ENCODE measurements at places on chromosomes 5 and 9.

DNA sequence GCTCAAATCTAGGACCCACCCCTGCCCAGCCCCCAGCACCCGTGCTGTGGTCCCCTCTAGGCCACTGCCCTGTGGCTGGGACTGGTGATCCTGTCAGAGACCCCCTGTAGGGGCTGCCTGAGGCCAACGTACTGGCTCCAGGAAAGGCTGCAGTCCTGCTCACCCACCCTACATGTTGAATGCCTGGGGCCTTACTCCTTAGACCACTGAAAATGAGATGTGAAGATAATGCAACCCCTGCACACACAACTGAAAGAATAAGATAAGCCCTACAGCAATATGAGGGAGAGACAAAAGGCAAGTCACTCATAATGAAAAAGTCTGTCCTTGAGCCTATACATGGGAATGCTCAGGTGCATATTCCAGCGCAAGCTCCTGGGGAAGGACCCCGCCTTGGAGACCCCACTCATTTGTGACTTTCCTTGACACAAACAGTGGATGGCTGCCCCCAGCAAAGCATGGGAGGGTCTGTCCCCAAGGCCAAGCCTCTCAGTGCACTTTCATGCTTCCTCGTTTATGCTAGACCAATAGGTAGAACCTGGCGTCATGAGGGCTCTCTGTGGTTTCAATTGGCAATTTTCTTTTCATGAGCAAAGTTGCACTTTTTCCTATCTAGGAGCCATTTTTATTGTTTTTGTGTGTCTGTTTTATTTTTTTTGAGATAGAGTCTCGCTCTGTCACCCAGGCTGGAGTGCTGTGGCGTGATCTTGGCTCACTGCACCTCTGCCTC, 12.5 kb upstream of the WNK2 start:
- no peak for DNase-seq

GRCh38 chr5:64384765-64385164, 121.0 kb upstream of the RGS7BP start:
- DNase-seq = peak; percentile 24

DNA sequence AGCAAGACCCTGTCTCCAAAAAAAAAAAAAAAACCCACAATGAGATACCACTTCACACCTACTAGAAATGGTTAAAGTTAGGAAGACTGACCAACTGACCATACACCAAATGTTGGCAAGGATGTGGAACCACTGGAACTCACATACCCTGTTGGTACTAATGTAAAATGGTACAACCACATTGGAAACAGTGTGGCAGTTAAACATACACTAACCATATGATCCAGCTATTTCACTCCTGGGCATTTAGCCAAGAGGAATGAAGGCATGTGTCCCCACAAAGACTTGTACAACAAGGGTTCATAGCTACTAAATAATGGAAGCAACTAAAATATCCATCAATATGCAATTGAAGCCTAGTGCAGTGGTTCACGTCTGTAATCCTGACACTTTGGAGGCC, 21.3 kb downstream of the NAIF1 start:
- DNase-seq = no peak

DNA sequence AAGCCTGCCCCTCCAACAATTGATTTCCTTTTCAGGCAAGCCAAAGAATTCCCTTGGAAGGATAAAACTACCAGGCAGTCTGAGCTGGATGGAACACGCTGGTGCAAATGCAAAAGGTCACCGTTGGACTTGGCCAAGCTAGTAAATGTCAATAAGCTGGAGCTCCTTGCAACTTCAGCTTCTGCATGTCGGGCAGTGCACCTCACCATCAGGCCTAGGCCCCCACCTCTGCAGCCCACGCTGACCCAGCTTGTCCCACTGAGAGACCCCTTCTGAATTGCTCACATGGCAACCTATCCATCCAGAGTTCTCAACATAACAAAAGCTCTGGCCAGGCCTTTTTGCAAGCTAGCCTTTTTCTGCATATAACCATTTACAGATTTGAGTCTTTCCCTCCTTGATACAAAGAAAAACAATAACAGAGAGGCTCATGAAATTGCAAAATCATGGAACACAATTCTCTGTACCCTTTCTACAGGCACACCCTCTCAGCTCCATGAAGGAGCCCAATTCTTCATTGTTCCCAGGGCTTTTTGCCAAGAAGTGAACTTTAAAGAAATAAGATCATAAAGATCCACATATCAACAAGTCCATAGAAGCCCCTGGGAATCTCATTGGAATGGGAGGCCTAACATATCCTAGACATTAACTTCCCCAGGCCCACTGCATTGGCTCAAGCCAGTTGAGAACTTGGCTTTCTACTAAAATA, 123.9 kb upstream of the SLIT3 start:
- no peak for DNase-seq

GRCh38 chr9:107484117-107484723, 5.3 kb downstream of the KLF4 start:
- peak; percentile 76 for DNase-seq

DNA sequence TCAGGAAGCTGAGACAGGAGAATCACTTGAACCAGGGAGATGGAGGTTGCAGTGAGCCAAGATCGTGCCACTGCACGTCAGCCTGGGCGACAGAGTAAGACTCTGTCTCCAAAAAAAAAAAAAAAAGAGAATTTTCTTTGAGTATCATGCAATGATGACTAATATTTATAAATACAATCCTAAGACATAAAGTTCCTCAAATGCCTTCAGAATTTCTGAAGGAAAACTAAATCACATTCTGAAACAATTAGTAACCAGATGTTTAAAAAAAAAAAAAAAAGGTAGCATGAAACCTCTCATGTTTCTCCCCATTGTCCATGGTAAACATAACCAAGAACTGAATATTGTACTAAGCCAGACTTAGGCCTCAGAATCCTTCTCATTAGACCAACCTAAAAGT, 23.1 kb downstream of the MLLT3 start:
- no peak for DNase-seq

DNA sequence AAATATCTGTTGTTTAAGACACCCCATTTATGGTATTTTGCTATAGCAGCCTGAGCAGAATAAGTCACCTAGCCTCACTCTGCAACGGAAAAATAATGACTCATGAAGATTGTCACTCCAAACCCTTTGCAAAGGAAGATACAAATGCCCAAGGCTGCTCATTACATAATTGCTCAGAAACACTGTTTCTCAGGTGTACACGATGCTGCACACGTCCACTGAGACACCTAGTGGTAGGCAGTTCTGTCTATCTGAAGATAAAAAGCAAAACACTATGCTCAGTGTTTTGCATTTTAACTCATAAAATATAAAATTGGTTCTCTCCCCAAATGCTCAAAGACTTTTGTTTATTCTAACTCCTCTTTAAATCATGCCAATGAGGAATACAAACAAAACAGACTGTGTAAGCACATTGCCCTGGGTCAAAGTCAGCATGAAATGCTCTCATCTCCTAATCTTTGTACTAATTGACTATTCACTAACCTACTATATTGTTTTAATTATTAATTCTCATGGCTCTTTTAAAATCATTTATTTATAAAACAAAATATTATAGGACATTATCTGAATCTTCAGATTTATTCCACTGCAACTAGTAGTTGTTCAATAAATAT, 7.7 kb upstream of the TSLP start:
- no peak for DNase-seq

DNA sequence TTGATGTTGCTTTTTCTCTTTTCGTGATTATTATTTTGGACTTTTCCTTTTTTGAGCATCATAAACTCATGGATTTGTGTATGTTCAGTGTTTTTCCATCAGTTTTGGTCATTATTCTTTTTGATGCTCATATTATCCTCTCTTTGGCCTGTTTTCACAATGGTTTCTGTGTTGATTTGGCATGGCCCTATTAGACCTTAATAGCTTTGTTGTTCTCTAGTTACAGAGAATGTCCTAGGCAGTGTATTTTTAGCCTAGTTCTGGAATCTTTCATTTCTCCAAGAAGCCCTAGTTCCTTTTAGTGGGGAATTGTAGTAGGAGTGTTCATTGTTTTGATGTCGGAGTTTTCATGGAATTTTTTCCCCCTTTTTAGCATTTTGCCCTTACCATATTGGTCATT, 41.3 kb upstream of the ROPN1L start:
- DNase-seq = no peak

- no peak for DNase-seq
Measured at GRCh38 chr5:138664276-138664943, 88.8 kb upstream of the CTNNA1 start.

- no peak for DNase-seq
Measured at GRCh38 chr9:113644321-113644720, 180.8 kb downstream of the RGS3 start.

GRCh38 chr5:171355302-171355724, 32.3 kb upstream of the NPM1 start:
- DNase-seq = no peak

- no peak for DNase-seq
Measured at GRCh38 chr9:14286121-14286520, 27.8 kb downstream of the NFIB start.

DNA sequence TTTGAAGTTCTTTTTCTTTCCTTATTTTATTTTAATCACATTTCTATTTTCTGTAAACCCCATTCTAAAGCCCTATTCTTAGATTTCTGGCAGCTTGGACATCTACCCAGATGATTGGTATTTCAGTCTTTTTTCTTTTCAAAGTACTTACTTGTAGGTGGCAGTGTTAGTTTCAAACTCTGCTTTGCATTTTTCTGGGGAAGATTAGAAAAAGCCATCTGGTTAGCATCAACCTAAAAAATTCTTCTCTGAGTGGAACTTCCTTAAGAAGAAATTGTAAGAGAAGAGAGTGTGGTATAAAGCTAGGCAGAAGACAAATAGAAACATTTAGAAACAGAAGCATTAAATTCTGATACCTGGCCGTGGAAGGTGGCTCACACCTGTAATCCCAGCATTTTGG, 17.2 kb upstream of the TENT2 start:
- no peak for DNase-seq

- no peak for DNase-seq
Measured at GRCh38 chr5:98938464-98938863, 9.7 kb upstream of the CHD1 start.

DNA sequence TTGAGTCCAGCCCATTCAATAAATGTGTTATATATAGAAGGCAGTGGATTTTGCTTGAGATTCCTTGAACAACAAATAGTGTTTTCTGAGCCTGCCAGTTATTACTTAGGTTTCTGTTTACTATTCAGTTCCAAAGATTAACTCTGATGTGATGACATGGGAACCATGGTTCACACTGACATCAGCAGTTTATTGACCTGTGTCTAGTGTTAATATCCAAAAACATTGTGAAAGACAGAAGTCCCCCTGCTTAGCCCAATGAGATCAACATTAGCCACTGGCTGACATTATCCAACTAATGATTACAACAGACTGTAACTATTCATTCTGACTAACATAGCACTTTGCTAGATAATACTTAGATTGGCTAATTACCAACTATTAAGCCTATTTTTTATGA, 14.9 kb downstream of the APBA1 start:
- DNase-seq = no peak

DNA sequence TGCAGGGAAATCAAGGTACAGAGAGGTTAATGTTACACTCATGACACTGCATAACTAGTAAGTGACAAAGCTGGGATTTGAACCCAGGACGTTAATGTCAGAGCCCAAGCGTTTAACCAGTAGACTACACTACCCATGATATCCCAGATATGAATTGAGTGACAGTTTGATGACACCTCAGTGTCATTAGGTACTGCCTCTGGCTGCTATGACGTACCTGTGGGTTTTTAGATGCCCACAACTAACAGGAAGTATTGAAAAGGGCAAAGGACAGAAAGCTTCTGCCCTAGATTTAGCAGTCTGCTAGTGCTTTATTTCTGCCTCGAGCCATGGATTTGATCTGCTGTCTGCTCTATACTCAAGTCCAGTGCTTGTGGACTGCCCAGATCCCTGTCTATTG, 56.2 kb downstream of the GLRA1 start:
- no peak for DNase-seq

DNA sequence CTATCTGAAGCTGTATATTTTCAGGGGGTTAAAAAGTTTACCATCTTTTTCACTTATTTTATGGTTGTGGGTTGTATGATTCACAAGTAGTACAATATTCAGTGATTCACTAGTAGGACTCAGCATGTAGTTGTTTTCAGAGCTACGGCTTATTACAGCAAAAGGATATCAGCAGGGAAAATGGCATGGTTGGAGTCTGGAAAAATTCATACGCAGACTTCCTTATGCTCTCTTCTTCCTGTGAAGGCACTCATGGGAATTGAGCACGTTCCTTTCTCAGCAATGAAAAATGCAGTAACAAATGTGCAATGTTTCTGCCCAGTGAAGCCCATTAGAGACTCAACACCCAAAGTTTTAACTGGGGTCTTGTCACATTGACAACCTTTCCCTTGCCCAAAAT, 250.5 kb downstream of the KCNN2 start:
- DNase-seq = no peak

GRCh38 chr9:34405719-34406118, 29.0 kb upstream of the MYORG start:
- DNase-seq = no peak

- no peak for DNase-seq
Measured at GRCh38 chr5:33774341-33774740, 117.4 kb downstream of the ADAMTS12 start.

DNA sequence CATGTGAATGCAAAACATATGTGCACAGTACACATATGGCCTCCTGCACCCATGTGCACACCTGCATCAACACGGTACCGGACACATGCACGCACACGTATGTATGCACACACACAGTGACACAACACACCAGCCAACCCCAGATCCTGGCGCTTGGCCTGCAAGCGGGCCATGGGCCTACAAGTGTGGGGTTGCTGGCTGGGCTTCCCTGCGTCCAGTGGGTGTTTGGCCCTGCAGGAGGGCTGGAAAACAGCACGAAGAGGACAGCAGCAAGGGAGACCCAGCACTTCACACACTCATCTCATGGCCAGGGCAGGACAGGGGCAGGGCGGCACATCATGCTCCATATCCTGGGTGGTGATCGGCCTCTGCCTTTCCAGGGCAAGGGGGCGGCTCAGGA, 77.7 kb downstream of the COL5A1 start:
- DNase-seq = no peak

GRCh38 chr9:87276327-87276841, 221.3 kb upstream of the DAPK1 start:
- peak; percentile 80 for DNase-seq

DNA sequence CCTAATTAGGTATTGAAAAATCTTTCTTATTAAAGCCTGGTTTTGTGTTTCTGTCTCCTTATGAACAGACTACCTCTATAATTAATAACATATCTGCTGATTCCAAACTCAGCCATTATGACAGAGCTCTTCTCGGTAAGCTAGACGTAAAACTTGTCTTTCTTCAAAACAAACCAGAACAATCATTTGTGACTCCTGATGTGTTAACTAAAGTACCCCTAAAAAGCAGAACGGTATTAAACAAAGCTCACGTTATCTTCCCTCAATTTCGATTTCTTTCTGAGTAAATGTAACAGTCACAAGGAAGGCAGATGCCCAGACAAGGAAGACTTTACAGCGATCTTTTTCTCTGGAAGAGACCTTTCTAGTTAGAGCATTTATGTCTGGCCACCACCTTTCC, 1.8 kb downstream of the SEMA5A start:
- DNase-seq = no peak

DNA sequence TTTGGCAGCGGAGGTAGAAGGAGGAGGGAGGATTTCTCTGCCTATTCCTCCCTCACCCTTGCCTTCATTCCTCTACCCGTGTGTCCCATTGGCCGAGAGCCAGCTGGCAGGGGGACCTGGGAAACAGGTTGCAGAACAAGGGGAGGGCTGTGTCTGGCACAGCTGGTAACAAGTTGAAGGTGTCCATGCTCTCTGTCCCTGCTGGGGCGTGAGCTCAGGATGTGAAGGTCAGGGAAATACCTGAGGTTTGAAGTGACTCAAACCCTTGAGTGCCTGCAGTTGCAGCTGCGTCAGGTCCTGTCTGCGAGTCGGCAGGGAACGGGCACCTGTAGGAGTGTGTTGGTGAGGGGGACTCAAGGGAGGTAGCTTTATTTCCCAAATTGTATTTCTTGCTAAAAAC, 16.2 kb downstream of the MIGA2 start:
- DNase-seq = no peak

All from astrocyte of the cerebellum (primary cell).